Testis (tissue), 5 donors: ENCODE measurements at places on chromosomes 1 and 21. TPM values are rescaled to one million over a fixed set of nuclear protein-coding genes. Genes with fewer than 3 reads are reported as not detected.

The FCRLB gene
- total RNA-seq: 0.63 TPM

The LBR gene
- total RNA-seq: 39.9 TPM

The SPATC1L gene
- 96.1 TPM for total RNA-seq

GRCh38 chr1:12372761-12373160 is 142.9 kb downstream of the VPS13D start:
- no peaks in the 10 kb centered on the region for H3K36me3 ChIP-seq
- no peak for DNase-seq
- H3K27ac ChIP-seq: no peak overlapping the region

- H3K4me3 ChIP-seq: no peak overlapping the region
- no peak overlapping the region for H3K27ac ChIP-seq
- no peaks in the 10 kb centered on the region for H3K4me1 ChIP-seq
Observed at GRCh38 chr1:9028921-9029705, 2.9 kb upstream of the SLC2A7 start.

GRCh38 chr1:109498161-109498801 is 4.4 kb downstream of the CYB561D1 start:
- H3K36me3 ChIP-seq: no peaks in the 10 kb centered on the region
- H3K4me3 ChIP-seq: no peak overlapping the region
- peaks cover 44% of the 10 kb centered on the region for H3K4me1 ChIP-seq
- DNase-seq: peak; percentile 61
- H3K27me3 ChIP-seq: no peaks in the 10 kb centered on the region

GRCh38 chr21:34201001-34201400 is 127.6 kb downstream of the MRPS6 start:
- H3K36me3 ChIP-seq: no peaks in the 10 kb centered on the region
- peaks cover 14% of the 10 kb centered on the region for H3K4me1 ChIP-seq
- H3K4me3 ChIP-seq: no peak overlapping the region
- no peak overlapping the region for H3K27ac ChIP-seq
- DNase-seq: no peak
- H3K27me3 ChIP-seq: no peaks in the 10 kb centered on the region

GRCh38 chr1:92473781-92474495 is 12.8 kb downstream of the GFI1 start:
- no peaks in the 10 kb centered on the region for H3K27me3 ChIP-seq
- H3K4me1 ChIP-seq: no peaks in the 10 kb centered on the region
- H3K27ac ChIP-seq: no peak overlapping the region

- no peaks in the 10 kb centered on the region for H3K4me1 ChIP-seq
- no peak overlapping the region for H3K4me3 ChIP-seq
- H3K27me3 ChIP-seq: no peaks in the 10 kb centered on the region
- no peak for DNase-seq
Observed at GRCh38 chr21:25244735-25245134, 362.5 kb downstream of the MRPL39 start.

GRCh38 chr1:77048615-77049005 is 170.6 kb downstream of the PIGK start:
- no peak for DNase-seq
- H3K27ac ChIP-seq: no peak overlapping the region
- no peaks in the 10 kb centered on the region for H3K4me1 ChIP-seq
- H3K36me3 ChIP-seq: no peaks in the 10 kb centered on the region
- H3K4me3 ChIP-seq: no peak overlapping the region

DNA sequence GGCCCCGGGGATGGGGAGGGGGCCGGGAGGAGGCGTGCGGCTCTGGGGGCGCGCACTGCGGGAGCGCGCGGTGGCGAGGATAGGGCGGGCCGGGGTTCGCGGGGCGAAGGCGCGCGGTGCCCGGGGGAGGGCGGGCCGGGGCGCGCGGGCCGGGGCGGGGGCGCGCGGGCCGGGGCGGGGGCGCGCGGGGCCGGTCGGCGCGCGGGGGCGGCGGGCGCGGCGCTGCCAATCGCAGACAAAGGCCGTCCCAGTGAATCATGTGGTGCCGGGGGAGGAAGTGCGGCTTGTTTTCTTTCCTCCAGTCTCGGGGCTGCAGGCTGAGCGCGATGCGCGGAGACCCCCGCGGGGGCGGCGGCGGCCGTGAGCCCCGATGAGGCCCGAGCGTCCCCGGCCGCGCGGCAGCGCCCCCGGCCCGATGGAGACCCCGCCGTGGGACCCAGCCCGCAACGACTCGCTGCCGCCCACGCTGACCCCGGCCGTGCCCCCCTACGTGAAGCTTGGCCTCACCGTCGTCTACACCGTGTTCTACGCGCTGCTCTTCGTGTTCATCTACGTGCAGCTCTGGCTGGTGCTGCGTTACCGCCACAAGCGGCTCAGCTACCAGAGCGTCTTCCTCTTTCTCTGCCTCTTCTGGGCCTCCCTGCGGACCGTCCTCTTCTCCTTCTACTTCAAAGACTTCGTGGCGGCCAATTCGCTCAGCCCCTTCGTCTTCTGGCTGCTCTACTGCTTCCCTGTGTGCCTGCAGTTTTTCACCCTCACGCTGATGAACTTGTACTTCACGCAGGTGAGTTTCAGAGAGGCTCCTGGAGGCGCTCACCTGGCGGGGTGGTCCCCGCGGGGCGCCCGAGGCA is at the start of gene GPR137B:
TSS of gene GPR137B (plus strand) at position 287 of the 851 bp plus-strand sequence. CDS start at position 371, 84 bp downstream.
- H3K27ac ChIP-seq: peak within 1 kb of the TSS; percentile 60
- peaks cover 2% of the 10 kb centered on the region for H3K4me1 ChIP-seq
- H3K27me3 ChIP-seq: no peaks in the 10 kb centered on the region
- peak; percentile 65 for DNase-seq
- H3K4me3 ChIP-seq: peak within 1 kb of the TSS; percentile 75
